ENCODE measurements at places on chromosomes 13 and 19.

DNA sequence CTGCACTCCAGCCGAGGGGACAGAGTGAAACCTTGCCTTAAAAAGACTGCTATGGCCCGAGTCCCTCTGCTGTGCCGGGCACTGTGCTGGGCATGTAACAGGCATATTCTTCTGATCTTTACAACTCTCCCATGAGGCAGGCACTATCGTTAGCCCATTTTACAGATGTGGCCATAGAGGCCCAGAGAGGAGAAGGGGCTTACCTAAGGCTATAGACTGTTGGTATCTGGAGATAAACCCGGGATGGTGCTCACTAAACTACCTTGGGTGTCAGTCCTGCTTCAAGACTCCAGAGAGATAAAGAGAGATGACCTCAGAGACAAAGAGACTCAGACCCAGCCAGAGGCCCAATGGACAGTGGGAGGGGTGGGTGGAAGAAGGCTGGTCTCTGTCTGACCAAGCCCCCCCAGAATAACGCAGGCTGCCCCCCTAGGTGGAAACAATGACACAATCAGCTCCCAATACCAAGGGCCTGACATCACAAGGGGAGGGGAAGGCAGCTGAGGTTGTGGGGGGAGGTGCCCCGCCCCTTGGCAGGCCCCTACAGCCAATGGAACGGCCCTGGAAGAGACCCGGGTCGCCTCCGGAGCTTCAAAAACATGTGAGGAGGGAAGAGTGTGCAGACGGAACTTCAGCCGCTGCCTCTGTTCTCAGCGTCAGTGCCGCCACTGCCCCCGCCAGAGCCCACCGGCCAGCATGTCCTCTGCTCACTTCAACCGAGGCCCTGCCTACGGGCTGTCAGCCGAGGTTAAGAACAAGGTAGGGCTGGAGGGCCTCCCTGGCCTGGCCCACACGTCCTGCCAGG lies at the start of gene CNN1:
TSS of gene CNN1 (plus strand) at position 620 of the 805 bp plus-strand sequence. CDS start at position 697, 77 bp downstream.
- DNase-seq: peak; percentile 93

DNA sequence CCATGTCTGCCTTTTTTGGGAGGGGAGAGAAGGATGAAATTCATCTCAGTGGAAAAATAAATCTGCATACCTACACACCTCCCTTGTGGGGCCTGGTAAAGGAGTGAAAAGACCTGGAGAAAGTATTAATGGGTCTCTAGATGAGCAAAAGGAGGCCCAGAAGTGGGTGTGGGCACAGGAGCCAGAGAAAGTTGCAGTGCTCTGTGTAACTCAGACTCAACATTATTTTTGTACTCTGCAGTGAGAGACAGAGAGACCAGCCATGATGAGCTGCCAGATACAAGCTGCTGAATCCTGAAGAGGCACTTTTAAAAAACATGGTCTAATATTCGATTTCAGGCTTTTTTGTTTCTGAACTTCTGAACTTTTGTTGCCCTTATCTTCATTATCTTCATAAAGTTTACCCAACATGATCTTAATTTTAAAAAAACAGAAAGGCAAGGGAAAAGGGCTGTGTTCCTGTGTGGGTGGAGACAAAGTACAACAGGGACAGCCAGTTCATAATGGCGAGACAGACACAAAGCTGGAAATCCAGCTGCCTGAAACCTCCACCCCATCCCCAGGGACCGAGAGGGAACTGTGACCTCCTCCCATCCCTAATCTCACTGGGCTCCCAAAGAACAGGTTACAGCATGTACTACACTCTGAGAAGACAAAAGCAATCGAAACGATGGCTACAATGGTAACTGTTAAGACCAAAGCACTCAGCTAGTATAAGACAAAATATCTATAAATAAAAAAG lies 77.2 kb downstream of the KLF12 start:
- no peak for DNase-seq

- DNase-seq: peak; percentile 48
These were observed 926 bp upstream of the HNRNPUL1 start for GRCh38 chr19:41263042-41263849.

DNA sequence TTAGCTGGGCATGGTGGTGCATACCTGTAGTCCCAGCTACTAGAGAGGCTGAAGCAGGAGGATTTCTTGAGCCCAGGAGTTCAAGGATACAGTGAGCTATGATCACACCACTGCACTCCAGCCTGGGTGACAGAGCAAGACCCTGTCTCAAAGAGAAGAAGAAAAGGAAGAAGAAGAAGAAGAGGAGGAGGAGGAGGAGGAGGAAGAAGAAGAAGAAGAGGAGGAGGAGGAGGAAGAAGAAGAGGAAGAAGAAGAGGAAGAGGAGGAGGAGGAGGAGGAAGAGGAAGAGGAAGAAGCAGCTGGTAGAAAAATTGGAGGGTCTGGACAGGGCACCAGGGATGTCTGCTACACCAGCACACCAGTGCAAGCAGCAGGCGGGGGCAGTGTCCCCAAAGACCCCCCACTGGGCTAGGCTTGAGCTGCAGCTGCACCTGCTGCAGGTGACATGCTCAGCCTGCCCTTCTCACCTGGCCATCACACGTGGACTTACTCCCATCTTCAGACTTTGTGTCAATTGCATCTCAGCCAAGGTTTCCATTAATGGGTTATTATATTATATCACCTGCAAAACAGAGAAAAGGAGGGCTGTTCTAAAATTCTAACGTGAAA lies 180.9 kb upstream of the ZNF507 start:
- no peak for DNase-seq

- DNase-seq: peak; percentile 100
These were observed 1.5 kb downstream of the CLEC11A start for GRCh38 chr19:50724522-50725217.
